Left colon (tissue), 2 donors: ENCODE measurements at places on chromosomes 2 and 18.

- DNase-seq, result no peak
Observed at GRCh38 chr2:2688254-2688653, 357.2 kb upstream of the MYT1L start.

DNA sequence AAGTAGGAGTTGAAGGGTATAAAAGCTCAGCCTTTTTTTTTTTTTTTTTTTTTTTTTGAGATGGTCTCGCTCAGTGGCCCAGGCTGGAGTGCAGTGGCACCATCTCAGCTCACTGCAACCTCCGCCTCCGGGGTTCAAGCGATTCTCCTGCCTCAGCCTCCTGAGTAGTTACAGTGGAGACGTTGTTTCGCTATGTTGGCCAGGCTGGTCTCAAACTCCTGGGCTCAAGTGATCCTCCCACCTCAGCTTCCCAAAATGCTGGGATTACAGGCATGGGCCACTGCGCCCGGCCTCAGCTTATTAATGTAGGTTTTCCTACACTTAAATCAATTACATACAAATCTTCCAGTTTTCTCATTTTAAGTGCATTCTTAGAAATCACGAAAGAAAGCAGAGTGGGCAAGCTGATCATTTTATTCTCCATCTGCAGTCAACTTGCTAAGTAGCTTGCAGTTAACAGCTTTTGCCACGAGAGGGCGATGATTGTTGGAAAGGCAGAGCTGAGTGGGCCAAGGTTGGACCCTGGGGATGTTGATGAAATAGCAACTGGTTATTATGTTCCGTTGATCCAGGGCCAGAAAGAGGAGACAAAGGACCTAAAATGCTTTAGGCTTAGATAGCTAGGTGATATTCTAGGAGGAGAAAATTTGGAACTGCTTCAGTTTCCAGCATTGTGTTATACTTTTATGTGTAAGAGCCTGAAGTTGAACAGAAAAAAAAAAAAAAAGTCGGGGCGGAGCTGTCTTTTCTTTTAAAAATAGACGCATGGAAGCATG is 234.4 kb upstream of the EPAS1 start:
- DNase-seq, result peak; percentile 80

GRCh38 chr2:112182581-112183034 is 44.4 kb downstream of the FBLN7 start:
- DNase-seq, result peak; percentile 16

DNA sequence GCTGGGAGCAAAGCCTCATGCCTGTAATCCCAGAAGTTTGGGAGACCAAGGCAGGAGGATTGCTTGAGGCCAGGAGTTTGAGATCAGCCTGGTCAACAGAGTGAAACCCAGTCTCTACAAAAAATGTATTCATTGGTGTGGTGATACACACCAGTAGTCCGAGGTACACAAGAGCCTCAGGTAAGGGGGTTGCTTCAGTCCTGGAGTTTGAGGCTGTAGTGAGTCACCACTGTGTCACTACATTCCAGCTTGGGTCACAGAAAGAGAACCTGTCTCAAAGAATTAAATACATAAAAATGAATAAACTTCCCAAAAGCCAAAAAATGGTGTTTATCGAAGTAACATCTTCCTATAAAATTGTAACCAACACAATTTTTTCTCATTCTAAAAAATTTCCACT is 568.1 kb upstream of the LINC00305 start:
- no peak for DNase-seq

GRCh38 chr2:216299588-216299987 is 72.7 kb downstream of the MARCHF4 start:
- DNase-seq, result no peak

DNA sequence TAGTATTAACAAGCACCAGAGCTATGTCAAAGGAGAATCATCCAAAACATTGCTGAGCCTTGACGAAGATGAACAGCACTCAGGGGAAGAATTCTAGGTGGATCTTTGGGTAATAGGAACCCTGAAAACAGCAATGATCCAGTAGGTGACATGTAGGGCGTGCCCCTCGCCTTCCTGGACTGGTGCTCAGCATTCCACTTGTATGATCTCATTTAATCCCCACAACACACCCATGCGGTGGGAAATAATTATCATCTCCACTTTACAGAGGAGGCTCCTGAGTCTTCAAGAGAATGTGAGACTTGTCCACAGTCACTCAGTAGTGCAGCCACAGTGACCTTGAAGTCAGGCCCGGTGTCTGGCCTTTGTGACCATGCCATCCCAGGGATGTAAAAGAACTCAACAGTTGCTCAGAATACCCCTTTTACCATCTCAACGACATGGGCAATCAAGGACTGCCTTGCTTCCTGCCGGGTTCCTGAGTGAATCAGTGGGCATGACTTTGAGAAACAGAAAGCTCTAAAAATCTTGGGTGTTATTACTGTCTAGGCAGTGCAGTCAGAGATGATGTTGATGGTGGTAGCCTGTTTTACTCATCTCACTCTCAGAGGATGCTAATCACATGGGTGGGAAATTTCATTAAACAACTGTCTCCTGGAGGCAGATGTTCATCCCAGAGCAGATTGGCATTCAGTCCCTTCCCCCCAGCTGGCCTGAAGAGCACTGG is 161.6 kb downstream of the BCL11A start:
- no peak for DNase-seq

DNA sequence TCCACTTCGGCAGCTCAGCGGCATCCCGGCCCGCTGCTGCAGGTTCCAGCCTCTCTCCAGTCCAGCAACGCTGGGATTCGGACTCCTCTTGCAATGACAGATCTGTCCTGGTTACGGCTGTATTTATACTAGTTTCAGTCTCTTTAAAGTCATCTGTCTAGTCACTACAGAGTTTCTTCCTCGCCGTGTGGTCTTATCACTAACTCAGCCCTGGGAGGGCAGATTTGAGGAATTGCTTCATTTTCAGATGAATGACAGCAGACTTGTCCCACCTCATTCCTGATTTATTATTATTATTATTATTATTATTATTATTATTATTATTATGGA is 2.2 kb downstream of the KLHL29 start:
- DNase-seq, result no peak

- no peak for DNase-seq
Observed at GRCh38 chr18:48728204-48728833, 189.5 kb downstream of the CTIF start.

DNA sequence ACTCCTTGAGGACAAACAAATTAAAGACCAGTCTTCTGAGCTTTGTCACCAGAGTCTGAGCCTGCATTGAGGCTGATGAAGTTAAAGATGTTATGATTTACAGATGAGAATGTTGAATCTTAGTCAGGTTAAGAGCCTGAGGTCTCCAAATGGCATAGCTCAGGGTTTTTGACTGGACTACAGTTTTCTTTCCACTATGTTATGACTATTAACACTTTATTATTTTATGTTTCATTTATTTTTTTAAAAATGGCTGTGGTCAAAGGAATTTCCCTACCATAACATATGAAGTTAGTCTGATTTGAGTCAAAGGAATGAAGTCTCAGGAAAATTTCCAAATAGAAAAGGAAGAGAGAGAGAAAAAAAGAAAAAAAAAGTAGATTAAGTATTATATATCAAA is 39.7 kb upstream of the CWC22 start:
- no peak for DNase-seq

GRCh38 chr2:239555571-239555905 is 154.7 kb upstream of the HDAC4 start:
- DNase-seq, result no peak

- no peak for DNase-seq
Observed at GRCh38 chr18:37445368-37445767, 120.2 kb downstream of the CELF4 start.

GRCh38 chr2:73008766-73009135 is 62.8 kb downstream of the SFXN5 start:
- DNase-seq, result no peak

DNA sequence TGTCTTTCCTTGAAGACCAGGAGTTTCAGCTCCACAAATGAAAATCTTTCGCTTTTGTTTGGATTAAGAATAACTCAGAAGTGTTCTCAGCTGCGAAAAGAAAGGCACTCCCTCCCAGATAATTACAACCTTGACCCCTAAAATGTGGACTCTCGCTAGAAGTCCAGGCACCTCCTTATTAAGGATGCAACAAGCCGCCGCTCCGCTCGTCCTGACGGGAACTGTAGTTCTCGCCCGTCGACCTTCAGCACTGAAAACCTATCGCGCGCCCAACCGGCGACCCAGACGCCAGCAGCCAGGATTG is 559 bp downstream of the IMMT start:
- DNase-seq, result peak; percentile 98

GRCh38 chr2:1350111-1350510 is 63.2 kb upstream of the TPO start:
- no peak for DNase-seq

GRCh38 chr18:58975781-58976180 is 111.1 kb downstream of the ZNF532 start:
- no peak for DNase-seq

DNA sequence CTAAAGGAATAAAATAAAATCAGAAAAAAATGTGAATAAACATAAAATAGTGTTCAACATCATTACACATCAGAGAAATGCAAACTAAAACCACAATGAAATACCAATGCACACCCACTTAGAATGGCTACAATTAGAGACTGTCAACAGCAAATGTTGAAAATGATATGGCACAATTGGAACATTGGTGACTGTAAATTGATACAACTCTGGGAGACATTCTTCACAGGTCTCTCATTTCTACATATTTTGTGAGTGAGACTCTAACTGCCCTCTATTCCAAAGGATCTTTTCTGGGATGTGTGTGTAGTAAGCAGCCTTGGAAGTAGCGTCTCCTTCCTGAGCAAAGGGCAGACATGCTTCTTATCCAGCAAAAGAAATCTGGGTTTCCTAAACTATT is 323.0 kb downstream of the FBXO15 start:
- no peak for DNase-seq

GRCh38 chr2:176128982-176129796 is at the start of gene HOXD8:
HOXD8 (plus strand) TSS chr2:176129705; CDS start chr2:176130367, 662 bp downstream.
- DNase-seq, result peak; percentile 78

DNA sequence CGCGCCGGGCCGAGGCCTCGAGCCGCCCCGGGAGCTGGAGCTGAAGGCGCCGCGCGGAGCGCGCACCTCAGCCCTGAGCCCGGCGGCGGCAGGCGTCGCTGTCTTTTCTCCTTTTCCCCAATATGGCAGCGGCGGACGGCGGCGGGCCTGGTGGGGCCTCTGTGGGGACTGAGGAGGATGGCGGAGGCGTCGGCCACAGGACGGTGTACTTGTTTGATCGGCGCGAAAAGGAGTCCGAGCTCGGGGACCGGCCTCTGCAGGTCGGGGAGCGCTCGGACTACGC is 369 bp downstream of the SMCHD1 start:
- no peak for DNase-seq

- no peak for DNase-seq
Observed at GRCh38 chr2:228444161-228444560, 262.7 kb upstream of the SPHKAP start.

GRCh38 chr2:210287301-210287700 is 27.7 kb downstream of the MYL1 start:
- no peak for DNase-seq

GRCh38 chr2:20159411-20160070 is 65.4 kb downstream of the SDC1 start:
- no peak for DNase-seq

GRCh38 chr2:3348767-3349166 is 28.9 kb downstream of the EIPR1 start:
- no peak for DNase-seq

GRCh38 chr2:41851554-41851953 is 196.3 kb upstream of the PKDCC start:
- DNase-seq, result no peak

GRCh38 chr2:164717000-164717803 is 95.9 kb upstream of the GRB14 start:
- DNase-seq, result no peak

- no peak for DNase-seq
Observed at GRCh38 chr18:7778181-7778580, 211.1 kb downstream of the PTPRM start.

DNA sequence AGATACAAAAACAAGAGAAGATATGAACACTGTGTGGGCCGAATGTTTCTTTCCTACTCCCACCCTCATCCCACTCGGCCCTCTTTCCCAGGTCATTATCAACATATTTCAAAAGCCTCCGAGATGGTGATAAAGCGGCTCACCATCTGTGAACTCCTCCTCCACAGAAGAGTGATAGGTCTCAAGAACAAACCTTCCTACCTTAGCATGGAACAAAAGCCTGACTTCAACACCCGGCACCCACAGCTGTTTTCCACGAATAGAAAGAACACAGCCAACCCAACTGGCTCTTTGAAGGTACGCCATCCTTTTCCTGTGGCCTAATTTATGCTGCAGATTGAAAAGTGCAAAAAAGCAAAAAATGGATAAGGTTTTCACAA is 28.8 kb downstream of the BCL2 start:
- no peak for DNase-seq

DNA sequence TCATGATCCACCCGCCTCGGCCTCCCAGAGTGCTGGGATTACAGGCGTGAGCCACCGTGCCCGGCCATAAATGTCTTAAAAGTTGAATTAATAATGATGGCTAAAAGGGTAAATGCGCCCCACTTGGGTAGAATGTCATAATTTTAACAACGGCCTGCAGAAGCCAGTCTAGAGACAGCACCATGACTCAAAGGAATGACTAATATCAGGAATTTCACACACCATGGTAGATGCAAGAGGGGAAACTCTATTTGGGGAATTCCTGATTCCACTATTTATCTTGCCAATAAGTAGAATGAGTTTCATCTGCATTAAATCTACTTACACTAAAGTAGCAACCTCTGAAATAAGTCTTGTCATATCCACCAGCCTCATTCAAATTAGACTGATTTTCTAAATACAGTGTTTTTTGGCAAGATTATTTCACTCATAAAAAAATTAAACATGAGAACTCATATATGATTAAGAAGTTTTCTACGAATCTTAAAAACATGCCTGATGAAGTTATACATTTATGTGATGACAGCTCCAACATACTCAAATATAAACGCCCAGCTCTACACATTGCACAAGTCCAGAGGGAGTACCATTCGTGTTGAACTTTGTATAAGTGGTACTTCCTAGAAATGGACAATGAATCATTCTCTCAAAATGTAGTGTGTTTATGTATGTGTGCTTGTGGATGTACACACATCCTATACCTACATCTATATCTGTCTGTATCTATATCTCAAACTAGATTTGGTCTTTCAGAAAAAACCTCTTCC is 309.7 kb downstream of the IRS1 start:
- no peak for DNase-seq

- DNase-seq, result no peak
Observed at GRCh38 chr2:177964892-177965291, 107.7 kb downstream of the PDE11A start.

DNA sequence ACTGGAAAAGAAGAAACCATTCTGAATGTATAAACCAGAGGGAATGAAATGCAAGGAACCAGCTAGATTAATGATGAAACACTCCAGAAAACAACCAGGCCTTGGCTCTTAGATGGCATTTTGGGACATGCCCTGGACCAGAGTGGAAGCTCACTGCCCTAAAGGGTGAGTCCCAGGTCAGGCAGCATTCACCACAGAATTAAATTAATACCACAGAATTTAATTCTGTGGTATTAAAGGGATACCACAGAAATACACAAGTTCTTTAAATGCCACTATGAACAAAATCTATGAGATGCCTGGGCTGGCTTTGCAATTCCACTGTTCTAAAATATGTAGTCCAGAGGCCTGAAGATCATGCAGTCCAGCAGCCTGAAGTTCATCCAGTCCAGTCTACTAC is 122.3 kb upstream of the KYNU start:
- DNase-seq, result no peak
